Tibial nerve (tissue), 4 donors: ENCODE measurements at places on chromosomes 5 and 9.
A peak's percentile ranks its signal among the peaks of the same experiment; 100 is the strongest.

GRCh38 chr9:9625248-9625647 is 987.6 kb downstream of the PTPRD start:
- no peak for DNase-seq

- DNase-seq = no peak
Measured at GRCh38 chr5:172957458-172957857, 1.8 kb upstream of the RPL26L1 start.

DNA sequence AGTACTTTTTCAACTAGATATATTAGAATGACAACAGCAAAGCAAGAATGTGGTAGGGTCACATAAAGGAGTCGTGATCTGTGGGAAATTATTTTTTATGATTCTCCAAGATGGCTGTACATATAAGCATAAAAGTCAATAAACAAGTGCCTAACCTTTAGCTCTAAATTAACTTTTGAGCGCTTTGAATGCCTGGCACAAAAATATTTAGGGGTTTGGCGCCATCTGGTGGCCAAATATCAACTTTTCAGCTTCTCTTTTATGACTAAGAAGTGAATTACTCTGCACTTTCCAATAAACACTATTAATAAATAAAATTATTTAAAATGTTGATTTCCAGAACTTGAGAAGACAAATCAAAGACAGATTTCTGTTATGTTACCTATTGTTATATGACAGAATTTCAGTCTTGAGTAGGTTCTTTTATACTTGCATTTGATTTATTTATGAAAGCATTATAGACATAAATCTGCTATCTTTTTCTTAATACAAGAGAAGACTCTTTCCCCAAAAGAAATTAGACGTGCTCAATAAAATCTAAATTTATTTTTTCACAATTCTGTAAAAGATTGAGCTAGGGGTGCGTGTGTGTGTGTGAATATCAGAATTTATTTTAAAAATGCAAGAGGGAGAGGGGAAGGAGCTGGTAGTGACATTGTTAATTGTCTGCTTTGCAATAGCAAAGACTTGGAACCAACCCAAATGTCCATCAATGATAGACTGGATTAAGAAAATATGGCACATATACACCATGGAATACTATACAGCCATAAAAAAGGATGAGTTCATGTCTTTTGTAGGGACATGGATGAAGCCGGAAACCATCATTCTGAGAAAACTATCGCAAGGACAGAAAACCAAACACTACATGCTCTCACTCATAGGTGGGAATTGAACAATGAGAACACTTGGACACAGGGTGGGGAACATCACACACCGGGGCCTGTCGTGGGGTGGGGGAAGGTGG is 36.7 kb upstream of the ARRDC3 start:
- peak; percentile 35 for DNase-seq

GRCh38 chr5:135990528-135991255 is 35.9 kb upstream of the LECT2 start:
- no peak for DNase-seq

- no peak for DNase-seq
Measured at GRCh38 chr5:138833726-138834480, 41.2 kb downstream of the LRRTM2 start.

DNA sequence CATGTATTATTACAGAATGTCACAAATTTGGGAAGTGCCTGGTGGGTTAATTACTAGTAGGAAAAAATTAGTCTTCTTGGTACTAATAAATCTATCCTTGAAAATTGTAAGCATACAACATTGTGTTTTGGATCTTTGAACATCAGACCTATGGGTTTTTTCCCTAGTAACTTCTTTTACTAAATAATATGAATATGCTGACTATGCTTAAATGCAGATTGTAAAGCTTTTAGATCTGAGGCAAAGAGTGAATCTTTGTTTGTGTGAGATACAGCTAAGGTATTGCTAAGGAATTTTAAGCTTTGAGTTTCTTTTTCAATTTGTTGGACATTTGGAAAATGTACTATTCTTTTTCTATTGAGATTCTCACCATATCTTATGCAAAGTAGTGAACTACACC is 390.6 kb upstream of the CCNH start:
- DNase-seq = no peak

DNA sequence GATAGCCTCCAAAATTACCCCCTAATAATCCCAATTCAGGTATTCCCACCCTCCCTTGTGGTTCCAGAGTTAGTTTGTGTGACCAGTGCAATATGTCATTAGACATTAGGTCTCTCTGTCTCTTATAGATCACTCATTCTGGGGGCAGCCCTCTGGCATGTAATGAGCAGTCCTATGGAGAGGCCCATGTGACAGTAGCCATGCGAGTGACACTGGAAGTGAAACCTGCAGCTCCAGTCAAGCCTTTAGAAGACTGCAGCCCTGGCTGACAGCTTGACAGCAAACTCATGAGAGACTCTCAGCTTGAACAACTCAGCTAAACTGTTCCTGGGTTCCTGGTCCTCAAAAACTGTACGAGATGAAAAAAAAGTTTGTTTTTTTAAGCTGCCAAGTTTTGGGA is 54.0 kb upstream of the HSPB3 start:
- DNase-seq = no peak
